ENCODE measurements at places on chromosomes 1 and 21.

- DNase-seq = no peak
Measured at GRCh38 chr1:99456536-99456935, 189.4 kb upstream of the PALMD start.

DNA sequence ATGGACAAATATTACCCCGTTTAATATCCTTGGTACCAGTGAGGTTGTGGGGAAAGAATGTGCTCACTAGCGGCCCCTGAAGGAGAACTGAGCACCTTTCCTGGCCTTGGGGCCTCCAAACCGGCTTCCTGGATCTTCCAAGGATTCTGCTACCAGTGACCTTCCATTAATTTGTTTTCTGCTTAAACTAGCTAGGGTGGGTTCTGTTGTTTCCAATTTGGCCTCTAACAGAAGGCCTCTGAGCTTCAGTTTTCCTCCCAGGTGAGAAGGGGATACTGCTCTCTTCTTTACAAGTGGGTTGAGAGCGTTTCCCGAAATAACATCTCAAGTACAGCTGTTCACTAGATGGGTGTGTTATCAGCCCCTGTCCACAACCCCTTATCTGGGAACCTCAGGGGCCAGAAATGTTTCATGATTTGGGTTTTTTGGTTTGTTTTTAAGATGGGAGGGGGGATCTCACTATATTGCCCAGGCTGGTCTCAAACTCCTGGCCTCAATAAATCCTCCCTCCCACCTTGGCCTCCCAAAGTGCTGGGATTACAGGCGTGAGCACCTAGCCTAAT, 16.9 kb upstream of the IFNGR2 start:
- DNase-seq = no peak

GRCh38 chr1:107740579-107740978, 224.4 kb downstream of the VAV3 start:
- no peak for DNase-seq

DNA sequence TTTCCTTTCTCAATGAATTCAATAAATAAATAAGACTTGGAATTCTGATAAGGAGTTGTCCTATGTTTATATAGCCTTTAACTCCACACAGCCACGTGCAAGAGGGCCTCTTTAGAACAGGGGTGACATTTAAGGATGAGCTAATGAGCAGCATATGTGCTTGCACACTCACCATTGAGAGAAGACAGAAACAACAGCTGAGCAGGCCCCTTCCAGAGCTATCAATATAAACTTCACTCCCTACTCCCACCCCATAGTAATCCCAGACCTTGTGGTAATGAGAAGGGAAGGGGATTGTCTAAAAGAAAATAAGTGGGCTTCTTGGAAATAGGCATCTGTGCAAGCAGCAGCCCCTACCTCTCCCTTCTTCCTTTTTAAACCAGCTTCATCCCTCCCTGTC, 176.0 kb downstream of the SEC16B start:
- DNase-seq = no peak

- no peak for DNase-seq
Measured at GRCh38 chr1:93235261-93235660, 54.7 kb downstream of the CCDC18 start.

DNA sequence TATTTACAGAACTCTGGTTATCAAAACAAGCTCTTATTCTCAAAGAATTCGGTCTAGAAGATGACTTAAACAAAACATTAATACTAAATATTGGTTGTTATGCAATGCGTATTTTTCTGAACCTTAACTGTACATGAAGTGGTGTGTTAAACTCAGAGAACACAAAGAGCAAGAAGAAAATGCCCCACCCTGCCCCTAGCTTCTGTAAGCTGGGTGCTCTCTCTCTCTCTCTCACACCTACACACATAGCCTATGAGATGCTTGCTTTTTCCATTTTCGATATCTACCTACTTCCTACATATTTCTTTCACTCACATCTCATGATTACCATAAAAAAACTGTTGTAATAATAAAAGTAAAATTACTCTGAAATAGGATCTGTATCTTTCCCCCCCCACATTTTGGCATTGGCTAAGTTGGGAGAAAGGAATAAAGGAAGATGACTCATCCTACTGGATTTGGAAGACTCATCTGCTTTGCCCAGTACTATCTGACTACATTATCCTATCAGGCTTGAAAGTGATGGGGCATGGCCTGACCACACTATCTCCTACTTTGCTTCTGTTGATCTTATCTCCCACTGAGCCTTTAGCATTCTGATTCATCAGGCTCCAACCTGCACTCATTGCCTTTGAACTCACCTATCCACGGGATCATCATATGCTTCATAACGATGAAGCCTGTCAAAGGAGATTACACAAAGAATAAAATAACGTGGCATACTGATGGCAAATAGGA, 2.9 kb downstream of the CRYZ start:
- no peak for DNase-seq

DNA sequence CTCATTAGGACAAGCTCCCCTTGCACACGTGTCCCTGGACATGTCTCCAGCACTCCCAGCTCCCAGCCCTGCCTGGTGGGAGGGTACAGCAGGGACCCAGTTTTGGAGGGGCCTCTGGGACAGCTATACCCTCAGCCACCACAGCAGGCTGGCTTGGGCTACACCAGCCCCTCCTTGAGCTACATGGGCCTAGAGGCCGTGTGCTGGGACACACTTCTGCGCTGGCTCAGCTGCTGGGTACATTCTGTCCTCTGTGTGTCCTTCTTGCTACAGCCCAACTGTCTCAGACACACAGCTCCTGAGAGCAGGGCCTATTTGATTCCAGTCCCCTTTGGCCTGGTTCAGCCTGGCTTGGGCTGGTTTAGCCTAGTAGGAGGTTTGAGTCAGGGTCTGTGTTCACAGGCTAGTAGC, 26.7 kb downstream of the DMAP1 start:
- DNase-seq = no peak

- no peak for DNase-seq
Measured at GRCh38 chr21:45309987-45310381, 22.3 kb upstream of the POFUT2 start.

GRCh38 chr1:109208394-109208793, 5.3 kb upstream of the SARS1 start:
- no peak for DNase-seq

GRCh38 chr1:182786223-182786994, 3.2 kb upstream of the NPL start:
- DNase-seq = peak; percentile 8

DNA sequence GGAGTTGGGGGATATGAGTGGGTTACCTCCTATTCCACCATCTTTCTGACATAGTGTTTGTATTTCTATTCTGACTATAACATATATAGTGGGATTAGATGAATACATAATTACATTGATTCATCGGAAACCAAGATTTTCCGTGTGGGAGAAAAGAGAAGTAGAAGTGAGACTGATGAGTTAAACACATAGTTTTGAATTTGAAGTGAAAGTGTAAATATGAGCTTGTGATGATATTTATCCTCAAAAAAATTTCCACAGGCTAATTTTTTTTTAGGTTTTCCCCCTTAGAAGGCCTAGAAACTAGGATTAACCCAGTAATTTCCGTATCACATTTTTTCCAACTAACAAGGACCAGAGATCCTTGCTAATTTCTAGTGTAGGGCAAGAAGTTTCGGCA, 6.9 kb downstream of the CD1B start:
- no peak for DNase-seq

DNA sequence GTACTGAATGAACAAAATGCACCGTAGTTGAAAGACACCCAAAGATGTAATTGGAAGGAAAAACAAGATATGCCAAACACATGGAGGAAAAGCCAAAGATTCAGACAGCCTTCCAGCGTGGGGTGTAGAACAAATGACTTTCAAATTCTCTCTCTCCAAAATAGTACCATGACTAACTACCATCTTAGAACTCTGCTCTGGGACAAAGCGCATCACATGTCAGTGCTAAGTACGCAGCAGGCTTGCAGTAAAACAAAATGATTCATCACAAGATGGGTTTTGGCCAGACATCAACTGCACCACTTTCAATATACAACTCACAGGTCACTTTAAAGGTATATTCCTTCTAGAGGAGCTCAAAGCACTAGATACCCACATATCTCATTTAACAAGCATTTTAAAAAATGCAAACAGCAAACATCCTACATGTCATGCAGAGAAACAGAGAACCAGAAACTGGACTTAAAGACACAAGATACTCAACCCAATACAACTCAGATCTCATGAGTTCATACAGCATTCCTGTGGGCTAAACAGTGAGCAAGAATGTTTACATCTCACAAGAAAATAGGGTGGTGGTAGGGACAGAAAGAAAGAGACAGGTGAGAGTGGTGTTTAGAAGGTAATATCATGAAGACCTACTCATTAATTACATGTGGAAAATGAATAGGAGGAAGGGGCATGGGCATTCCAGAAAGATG, 75.7 kb downstream of the BCAR3 start:
- no peak for DNase-seq

GRCh38 chr1:3630914-3631313, 6.1 kb downstream of the TPRG1L start:
- DNase-seq = no peak

- no peak for DNase-seq
Measured at GRCh38 chr1:91819038-91819788, 66.7 kb downstream of the TGFBR3 start.
